ENCODE measurements at places on chromosomes 1 and 21.

GRCh38 chr1:91381844-91382243, 22.8 kb downstream of the HFM1 start:
- DNase-seq: no peak

DNA sequence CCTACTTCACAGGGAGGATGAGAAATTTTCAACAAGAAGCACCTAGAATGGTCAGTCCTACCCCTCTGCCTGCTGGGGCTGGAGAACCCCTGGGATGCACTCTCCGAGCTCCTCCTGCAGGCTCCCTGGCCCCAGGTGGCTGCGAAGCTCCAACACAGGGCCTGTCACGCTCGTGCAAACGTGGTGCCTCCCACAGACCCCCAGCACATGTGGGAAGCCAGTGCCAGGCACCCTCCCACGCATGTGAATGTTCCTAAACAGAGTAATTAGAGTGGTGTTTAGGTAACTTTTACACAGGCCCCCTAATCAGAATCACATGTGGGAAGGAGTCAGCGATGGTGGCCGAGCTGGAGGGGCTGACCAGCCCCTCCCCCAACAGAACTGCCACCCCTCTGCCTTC, 28.4 kb downstream of the GLIS1 start:
- no peak for DNase-seq

- DNase-seq: peak; percentile 29
Measured at GRCh38 chr1:235642011-235642942, 7.3 kb downstream of the GNG4 start.

- DNase-seq: no peak
Measured at GRCh38 chr1:63984257-63984929, 210.6 kb downstream of the ROR1 start.

DNA sequence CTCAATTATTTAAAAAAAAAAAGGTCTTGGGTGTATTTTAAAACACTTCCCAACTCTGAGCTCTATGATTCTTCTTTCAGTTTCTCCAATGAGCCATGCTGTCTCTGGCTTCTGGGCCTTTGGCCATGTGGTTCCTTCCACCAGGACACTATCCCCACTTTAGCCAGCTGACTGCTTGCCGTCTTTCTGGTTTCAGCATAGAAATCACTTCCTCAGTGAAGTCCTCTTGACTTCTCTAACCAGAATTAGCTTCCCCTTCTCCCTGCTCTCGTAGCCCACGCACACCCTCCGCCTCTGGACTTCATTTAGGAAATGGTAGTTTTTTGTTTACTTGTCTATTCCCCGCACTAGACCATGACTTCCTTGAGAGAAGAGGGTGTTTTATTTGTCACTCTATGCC, 1.1 kb upstream of the DIO1 start:
- DNase-seq: no peak

- DNase-seq: no peak
Measured at GRCh38 chr1:162141281-162142054, 72.0 kb downstream of the NOS1AP start.

GRCh38 chr21:29168891-29169315, 38.5 kb downstream of the MAP3K7CL start:
- no peak for DNase-seq

GRCh38 chr1:87121711-87122163, 206.9 kb upstream of the LMO4 start:
- no peak for DNase-seq

- no peak for DNase-seq
Measured at GRCh38 chr1:15744122-15744679, 1.9 kb downstream of the TMEM82 start.

DNA sequence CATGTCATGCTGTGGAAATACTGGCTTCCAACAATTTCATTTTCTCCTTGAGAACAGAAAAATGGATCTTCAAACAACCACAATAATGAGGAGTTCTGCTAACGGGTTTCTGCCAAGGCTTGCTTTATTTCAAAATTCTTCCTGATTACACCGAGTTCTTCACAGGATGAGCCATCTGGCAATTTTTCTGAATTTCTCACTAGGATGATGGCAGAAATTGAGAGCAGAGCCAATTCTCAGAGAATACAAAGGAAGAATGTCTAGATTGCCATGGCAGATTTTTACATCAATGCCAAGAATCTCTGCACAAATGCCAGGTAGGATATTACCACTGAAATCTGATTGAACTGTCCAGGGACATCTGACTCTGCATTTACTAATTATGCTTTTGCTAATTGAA, 619.0 kb upstream of the CHRM3 start:
- DNase-seq: no peak

GRCh38 chr1:119818181-119818580, 6.9 kb upstream of the REG4 start:
- no peak for DNase-seq

DNA sequence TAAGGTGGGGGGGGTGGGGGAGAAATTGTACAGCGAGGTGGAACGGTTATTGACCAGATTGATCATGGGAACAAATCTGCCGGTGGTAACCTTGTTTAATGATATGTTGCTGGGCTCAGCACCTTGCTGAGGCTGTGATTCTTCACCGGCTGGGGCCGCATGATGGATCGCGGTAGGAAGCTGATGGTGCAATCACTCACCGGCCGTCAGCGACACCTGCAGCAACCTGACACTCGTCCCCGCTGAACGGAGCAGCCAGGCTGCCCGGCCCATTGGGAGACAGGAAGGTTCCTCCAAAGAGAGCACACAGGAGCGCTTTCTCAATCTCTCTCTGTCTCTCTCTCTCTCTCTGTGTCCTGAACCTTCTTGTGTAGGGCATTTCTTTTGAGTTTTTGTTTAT, 128.5 kb upstream of the RRP15 start:
- no peak for DNase-seq

DNA sequence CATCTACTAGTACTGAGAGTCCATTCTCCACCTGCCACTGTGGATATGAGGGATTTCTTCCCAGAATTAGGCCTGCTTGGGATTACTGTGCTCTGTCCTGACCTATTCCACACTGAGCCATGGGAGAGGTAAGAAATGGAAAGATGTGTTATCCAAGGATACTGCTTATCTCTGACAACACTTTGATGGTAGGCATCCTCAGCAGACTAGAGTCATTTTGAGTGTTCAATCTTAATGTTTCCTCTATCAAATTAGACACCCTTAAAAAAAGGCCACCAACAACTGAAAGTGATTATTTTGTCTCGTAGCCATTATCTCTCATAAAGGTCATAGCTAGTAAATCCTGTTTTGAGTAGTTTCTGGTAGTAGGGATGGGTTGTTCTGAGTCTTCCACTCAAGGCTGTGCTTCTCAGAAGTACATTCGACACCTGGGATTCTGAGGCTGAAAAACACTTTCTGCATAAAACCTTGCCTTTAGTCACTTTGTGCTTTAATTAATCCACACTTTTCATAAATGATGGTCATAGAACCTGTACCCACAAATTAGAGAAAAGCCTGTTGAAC, 8.8 kb downstream of the ATPAF1 start:
- no peak for DNase-seq

DNA sequence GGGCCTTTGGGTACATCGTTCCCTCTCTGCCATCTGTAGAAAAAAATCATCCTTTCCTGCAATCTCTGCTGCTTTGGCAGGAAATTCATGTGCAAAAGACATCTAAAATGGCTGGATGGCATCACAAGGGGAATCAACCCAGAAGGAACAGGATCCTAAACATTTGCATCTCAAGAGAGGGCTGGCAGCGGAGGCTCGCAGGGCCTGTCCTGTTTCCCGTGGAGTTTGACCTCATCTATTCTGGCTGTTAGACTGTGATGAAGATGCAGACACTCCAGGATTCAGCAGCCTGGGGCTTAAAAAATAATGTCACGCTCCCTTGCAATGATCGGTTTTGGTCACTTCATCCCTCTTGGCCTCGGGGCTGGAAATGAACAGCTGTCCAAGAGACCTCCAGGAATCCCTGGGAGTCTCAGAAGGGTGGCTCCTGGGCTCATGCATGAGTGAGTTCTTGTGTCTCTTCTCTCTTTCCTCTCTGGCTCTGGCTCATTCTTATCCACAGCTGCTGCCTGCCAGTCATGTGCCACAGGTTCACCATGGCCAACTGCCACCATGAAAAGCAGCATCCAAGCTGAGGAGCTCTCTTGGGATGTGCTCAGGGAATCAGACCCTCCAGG, 16.1 kb upstream of the PCP4 start:
- DNase-seq: no peak

- no peak for DNase-seq
Measured at GRCh38 chr1:63729227-63729620, 44.6 kb upstream of the ROR1 start.

- no peak for DNase-seq
Measured at GRCh38 chr1:77796695-77797405, 17.4 kb downstream of the MIGA1 start.

DNA sequence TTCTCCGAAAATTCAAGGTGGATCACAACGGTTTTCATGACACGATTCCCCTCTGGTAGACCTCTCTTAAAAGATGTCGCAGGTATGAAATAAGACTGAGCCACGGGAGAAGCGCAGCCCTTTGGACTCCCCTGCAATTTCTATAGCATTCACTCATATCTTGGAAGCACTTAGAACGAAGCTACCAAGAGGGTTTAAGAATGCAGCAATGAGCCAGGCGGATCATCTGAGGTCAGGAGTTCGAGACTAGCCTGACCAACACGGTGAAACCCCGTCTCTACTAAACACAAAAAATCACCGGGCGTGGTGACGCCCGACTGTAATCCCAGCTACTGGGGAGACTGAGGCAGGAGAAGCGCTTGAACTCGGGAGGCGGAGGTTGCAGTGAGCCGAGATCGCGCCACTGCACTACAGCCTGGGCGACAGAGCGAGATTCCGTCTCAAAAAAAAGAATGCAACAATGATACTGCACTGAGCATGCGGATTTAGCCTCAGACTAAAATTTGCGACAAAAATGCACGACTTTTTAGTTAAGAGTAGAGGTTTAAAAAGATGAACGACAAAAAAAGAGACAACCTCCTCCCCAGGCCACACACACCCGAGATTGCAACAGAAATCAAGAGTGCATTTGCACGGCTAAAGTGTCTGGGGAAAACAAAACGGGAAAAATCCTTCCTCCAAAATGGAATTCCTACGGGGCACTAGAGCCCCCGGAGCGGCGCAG, 743 bp downstream of the TOMM20 start:
- no peak for DNase-seq

DNA sequence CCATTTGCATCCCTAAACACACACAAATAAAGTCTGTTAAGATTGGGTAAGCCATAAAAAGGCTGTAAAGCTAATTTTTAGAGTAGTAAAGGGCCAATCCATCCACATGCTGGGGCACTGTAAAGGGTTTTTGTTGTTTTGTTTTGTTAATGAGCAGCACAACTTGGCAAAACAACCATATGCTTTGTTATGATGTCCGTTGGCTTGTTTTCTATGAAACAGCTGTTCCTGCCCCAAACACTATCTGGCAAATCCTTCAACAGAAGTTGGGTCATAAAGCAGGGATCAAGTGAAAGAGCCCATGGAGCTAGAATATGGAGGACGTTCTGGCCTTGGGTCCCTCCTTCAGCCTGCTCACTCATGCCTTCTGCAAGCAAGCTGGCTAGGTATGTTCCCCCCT, 183.6 kb downstream of the APP start:
- DNase-seq: no peak

GRCh38 chr1:186420311-186420710, 40.6 kb downstream of the PDC start:
- DNase-seq: no peak

- no peak for DNase-seq
Measured at GRCh38 chr1:6345009-6345408, 48.6 kb downstream of the ACOT7 start.

GRCh38 chr21:8992731-8993174, 1528.6 kb upstream of the TPTE start:
- DNase-seq: no peak

DNA sequence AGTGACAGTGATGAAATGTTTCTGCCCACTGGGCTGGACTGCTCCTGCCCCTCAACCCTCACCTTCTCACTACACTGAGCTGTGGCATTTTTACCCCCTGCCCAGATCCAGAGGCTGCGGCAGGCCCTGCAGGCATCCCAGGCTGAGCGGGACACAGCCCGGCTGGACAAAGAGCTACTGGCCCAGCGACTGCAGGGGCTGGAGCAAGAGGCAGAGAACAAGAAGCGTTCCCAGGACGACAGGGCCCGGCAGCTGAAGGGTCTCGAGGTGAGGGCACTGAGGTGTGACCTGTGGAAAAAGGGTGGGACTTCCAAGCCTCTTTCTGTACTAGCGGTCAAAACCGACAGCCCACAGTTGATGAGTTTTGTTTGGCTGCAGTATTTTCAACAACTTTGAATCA, 6.2 kb upstream of the TUFT1 start:
- DNase-seq: no peak

DNA sequence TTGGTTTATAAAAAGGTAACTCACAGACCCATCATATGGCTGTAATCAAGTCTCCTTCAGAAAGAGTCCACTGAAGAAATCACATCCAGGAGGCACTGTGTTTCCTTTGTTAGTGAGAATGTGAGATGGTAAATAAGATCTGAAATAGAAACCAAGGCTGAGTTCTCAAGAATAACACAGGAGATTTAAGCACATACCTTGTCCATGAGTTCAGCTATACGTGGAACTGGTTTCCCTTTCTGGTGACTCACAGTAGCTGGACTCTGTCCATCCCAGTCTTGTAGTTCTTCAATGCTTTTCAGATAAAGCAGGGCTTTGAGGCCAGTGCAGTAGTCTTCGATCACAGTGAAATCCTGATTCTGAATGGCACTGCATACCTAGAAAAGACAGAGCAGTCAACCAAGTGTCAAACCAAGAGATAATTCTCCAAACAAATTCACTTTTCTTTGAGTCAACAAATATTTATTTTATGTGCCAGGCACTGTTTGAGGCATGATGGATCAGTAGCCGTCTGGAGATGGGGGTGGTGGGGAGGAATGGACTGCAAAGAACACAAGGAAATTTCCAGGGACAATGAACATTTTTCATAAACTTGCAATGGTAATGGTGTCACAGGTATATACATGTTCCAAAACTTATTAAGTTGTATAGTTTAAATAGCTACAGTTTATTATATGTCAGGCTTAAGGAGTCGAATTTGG, 471.4 kb downstream of the PTBP2 start:
- DNase-seq: no peak

GRCh38 chr1:23421753-23422240, 2.8 kb downstream of the TCEA3 start:
- no peak for DNase-seq

DNA sequence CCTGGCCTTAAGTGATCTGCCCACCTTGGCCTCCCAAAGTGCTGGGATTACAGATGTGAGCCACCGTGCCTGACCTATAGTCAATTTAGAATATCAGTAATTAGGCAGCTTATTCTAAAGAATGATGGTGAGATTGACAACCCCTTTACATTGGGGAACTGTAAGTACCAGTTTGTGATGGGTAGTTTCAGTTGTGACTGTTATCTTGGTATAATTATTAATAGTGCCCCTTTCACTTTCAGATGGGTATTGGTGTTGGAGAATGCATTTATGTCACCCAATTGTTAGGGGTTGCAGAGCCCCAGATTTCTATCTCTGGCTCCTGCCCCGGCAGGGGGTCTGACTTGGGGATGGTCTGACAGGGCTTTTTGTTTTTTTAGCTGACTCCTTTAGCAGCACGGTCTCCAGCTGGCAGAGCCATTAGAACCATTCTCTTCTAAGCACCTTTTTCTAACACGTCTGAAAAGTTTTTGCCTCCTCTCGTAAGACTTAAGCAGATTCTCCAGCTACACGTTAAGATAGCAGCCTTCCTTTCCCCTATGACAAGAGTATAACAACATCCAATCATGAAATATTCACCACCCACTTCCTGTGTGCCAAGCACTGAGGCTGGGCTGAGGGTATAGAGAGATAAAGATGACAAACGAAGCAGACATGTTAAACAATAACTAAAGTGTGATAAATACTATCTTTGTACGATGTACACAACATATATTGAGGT, 157.8 kb downstream of the SDCCAG8 start:
- DNase-seq: no peak

- DNase-seq: no peak
Measured at GRCh38 chr1:180168786-180169639, 14.3 kb downstream of the QSOX1 start.
